ENCODE measurements at places on chromosomes 1 and 21. TPM values are rescaled to one million over a fixed set of nuclear protein-coding genes. Genes with fewer than 3 reads are reported as not detected.

GRCh38 chr1:81832573-81832972 lies 31.8 kb downstream of the ADGRL2 start:
- DNase-seq: no peak

DNA sequence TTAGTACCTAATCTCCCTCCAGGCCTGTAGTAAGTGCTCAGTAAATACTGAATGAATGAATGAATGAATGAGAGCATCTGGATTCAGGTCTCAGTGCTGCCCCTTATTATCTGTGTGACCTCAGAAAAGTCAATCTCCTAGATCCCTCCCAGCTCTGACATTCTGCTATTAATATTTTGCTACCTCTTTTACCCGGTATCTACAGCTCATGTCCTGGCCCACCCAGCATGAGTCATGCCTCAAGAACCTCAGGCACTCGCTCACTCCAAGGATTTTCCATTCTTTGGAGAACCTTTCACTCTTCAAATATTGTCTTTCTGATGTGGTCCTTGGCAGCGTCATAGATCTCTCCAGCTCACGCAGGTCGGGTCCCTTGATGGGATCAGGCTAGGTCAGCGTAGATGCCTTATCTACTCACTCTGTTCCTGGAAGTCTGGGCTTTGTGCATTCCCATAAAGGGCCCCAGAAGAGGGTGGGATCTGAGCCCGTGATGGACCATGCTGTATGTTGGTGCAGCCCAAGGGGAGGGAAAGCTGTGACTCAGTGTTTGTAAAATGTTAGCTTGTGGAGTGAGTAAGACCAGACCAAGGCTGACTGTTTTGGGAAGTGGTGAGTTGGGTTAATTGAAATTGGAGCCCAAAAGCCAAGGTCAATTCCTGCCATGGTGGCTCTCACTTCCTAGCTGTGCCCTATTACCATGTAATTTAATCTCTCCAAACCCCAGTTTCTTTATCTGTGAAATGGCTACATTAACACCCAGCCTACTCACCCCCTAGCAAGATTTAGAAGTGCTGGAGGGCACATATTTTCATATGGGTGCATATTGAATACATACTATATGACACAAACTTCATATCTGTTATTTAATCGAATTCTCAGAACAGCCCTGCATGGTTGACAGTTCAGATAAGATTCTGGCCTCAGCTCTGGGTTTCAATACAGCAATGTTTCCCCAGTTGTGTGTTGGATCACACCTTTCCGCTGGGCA lies 214.1 kb upstream of the USP24 start:
- DNase-seq: no peak

- no peak for DNase-seq
Measured at GRCh38 chr1:223126741-223127140, 16.3 kb downstream of the TLR5 start.

GRCh38 chr1:68958958-68959357 lies 462.1 kb upstream of the DEPDC1 start:
- DNase-seq: no peak

DNA sequence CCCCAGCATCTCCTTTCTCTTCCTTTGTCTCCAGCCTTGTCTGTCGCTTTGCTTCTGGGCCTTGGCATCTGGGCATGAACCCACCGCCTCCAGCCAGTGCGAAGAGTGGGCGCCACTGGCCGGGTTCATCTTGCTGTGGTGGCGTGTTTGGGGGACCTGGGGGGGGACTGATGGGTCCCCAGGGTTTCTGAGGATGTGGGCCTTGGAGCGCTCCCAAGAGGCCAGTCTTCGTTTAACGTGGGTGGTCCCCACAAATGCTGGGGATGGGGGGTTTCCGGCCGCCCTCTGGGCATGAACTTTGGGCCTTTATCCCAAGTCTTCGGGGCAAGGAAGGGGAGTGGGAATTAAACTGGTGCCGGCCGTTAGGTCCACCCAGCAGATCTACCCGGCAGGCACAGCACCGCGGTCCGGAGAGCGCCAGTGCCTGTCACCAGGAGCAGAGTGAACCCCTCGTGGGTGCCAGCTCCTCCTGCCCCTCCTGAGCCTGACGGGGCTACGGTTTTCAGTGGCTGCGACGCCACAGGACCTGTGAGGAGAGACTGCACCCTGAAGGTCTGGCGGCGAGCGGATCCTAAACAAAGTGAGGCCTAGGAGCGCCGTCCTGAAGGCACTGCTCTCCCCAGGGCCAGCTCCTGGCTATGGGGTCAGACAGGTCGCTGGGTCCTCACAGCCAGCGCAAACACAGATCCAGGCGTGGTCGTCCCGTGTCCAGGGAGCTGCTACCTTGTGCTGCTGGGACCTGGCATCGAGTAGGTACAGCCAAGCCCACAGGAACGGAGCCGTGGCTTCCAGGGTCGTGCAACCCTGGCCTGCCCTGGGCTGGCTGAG lies 12.1 kb upstream of the C1orf174 start:
- DNase-seq: no peak

DNA sequence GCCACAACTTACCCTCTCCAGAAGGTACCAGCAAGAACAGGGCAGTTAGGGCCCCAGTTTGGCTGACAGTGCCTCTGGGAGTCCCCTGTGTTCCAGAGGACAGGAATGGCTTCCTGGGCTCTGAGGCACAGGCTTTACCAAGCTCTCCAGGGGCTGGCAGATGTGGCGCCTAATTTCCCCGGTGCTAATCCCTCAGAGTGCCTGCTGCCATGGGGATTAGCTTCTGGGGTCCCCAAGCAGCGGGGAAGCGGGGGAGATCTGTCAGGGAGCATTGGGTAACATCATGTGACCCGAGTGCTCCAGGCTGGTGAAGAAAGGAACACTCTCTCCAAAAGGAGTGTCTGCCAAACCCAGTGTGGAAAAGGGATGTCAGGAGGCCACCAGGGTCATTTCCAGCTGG lies at the start of gene LACTBL1:
Gene LACTBL1, minus strand, starts transcription at position 107 of the 400 bp plus-strand sequence. CDS start 550 bp downstream, outside the sequence.
- DNase-seq: no peak

DNA sequence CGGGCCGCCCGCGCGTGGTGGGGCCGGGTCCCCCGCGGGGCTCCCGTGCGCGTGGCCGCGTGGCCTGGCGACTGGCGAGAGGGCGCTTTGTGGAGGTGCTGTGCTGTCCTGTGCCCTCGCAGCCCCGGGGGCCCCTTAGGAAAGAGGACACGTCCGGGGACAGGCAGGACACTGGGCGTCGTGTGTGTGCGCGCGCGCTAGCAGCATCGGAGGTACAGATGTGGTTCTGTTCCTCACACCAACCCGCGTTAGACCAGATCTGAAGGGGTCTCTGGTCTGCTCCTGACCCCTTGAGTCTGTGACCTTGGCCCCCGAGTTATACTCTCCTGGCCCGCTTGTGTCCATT lies 489 bp downstream of the ACTN2 start:
- no peak for DNase-seq

- DNase-seq: peak; percentile 67
Measured at GRCh38 chr1:24964811-24965570, 34.9 kb upstream of the RUNX3 start.

DNA sequence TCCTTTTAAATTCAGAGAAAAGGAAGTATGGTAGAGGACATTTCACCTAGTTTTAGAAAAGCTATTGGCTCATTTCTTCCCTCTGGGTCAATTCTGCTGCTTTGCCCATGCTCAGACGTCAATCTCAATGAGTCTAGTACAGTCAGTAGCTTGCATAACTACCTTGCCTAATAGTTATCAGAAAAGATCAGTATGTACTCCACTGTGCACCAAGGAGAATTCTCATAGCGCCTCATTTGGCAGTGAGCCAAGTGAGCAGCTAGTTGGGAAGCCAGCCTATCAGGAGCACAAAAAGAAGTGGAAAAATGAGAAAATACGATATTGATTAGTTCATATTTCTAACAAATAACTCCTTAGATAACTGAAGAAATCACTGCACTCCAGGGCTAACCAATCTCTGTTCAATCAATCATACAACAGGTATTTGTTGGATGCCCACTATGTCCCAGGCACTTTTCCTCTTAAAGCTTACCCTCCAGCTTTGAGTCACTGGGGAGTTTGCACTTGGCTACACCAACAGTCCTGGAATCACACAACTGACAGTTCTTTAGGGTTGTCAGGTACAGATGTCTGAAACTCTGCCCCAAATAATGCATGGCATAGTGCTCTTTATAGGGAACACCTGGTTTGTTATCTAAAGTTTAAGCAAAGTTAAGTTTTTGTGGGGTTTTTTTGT lies 50.2 kb downstream of the PRDX6 start:
- DNase-seq: no peak

The FAM72B gene
- total RNA-seq: 32.4 TPM

The ANGPTL3 gene
- total RNA-seq: 0.04 TPM

The CRYAA gene
- total RNA-seq: not detected
